ENCODE measurements at places on chromosomes 1 and 21.
A peak's percentile ranks its signal among the peaks of the same experiment; 100 is the strongest.

- no peak for DNase-seq
These were observed 193.1 kb upstream of the EDN2 start for GRCh38 chr1:41677620-41678019.

DNA sequence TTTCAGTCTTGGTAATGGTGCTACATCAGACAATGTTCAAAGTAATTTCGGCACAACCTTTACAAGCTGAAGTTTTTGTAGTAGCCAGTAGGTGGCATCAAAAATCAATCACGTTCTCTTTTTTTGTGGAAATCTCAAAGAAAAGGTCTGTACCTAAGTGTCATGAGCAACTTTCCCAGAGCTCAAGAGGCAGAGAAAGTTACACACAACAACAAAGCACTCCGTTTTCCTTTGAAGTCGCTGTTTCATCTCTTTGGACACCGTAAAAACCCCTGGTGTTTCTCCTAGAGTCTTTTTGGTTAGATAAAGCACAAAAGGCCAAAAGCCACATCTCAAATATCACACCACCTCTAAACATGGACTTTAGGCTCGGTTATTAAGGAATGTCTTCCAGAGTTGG, 131.6 kb downstream of the LHX8 start:
- peak; percentile 8 for DNase-seq

DNA sequence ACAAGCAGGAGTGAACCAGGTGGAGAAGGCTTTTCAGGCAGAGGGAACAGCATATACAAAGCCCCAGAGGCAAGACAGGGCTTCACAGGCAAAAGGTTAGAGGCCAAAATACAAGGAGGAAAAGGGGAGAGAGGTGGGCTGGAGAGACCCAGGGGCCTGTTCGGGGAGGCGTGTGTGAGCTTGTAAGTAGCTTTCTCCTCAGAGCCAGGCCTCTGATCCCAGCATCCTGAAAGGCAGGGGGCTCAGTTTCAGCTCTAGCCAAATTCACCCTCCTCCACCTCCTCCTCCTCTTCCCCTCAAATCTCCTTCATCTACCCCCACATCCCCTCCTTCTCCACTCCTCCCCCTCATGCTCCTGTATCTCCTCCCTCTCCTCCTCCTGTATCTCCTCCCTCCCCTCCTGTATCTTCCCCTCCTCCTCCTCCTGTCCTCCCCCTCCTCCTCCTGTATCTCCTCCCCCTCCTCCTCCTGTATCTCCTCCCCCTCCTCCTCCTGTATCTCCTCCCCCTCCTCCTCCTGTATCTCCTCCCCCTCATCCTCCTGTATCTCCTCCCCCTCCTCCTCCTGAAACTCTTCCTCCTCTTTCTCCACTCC, 148.6 kb downstream of the ST6GALNAC5 start:
- no peak for DNase-seq

GRCh38 chr1:174884038-174884437, 115.7 kb upstream of the CACYBP start:
- no peak for DNase-seq

DNA sequence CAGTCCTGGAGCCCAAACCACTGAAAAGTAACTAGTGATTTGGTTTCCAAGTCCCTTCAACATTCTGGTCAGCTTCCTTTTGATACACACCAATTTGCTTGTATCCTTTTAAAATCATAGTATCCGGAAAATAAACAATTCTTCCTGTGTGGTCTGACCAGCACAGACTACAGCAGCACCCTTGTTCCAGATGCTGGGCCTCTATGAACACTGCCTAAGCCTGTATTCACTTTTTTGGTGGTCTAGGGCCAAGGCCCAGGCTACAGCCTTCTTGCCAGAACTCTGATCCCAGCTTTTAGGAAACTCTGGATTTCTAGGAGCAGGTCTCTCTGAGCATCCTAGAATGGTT, 801 bp upstream of the DDAH1 start:
- DNase-seq: no peak

DNA sequence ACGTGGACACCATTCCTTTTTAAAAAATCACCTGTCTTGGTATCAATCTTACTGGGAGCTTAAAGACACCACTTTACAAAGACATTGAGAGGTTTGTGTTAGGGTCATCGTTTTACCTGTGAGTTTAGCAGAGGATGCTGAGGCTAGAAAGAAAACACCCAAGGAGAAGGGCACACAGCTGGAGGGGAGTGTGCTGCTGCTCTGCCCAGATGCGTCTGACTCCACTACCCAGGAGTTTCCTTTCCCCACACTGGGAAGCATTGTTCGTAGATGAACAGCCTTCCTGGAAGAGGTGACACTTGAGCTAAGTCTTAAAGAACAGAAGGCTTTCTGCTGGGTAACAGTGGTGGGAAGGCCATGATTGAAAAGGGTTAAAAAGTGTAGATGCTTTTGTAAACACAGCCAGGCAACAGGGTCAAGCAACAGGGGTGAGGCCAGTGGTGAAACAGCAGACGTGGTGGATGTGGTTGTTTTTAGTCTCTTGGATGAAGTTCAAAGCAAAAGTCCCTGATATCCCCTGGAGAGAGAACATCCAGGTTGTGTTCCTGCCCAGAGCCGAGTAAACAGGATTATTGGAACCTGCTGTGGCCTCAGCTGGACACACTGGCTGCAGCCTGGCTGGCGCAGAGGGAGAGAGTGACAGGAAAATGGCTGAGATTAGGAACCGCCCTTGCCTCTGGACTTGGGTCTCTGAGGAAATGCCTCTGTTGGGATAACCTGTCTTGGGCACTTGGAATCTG, 198.6 kb upstream of the JUN start:
- DNase-seq: peak; percentile 6

GRCh38 chr1:49389699-49390098, 613.0 kb upstream of the BEND5 start:
- no peak for DNase-seq

GRCh38 chr1:89794406-89794805, 26.4 kb upstream of the LRRC8D start:
- no peak for DNase-seq

- no peak for DNase-seq
These were observed 1963.0 kb downstream of the NCAM2 start for GRCh38 chr21:22961258-22961657.

DNA sequence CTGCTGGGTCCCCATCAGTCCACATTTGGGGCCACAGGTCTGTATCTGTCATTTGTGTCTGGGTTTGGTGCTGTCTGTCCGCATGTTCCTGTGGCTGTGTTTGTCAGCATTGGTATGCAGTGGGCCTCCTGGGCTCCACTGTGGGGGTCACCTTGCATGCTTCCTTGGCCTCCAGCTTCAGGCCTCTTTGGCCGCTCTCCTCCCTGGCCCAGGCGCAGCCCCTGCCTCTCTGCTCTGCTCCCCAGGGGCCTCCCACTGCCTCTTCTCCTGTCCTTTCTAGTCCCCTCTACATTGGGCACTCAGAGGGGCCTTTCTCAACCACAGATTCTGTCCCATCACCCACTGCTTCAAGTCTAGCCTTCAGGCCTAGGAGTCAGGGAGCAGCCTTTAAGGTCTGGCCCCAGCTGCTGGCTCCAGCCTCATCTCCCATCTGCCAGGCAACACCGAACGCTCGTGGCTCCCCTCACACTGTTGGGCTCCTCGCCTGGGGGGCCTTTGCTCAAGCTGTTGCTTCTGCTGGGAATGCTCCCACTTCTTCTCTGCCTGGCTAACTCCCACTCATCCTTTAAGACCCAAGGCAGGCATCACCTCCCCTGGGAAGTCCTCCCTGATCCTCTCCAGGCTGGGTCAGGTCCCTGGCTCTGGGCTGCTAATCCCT, 14.6 kb downstream of the ZNF362 start:
- DNase-seq: no peak

DNA sequence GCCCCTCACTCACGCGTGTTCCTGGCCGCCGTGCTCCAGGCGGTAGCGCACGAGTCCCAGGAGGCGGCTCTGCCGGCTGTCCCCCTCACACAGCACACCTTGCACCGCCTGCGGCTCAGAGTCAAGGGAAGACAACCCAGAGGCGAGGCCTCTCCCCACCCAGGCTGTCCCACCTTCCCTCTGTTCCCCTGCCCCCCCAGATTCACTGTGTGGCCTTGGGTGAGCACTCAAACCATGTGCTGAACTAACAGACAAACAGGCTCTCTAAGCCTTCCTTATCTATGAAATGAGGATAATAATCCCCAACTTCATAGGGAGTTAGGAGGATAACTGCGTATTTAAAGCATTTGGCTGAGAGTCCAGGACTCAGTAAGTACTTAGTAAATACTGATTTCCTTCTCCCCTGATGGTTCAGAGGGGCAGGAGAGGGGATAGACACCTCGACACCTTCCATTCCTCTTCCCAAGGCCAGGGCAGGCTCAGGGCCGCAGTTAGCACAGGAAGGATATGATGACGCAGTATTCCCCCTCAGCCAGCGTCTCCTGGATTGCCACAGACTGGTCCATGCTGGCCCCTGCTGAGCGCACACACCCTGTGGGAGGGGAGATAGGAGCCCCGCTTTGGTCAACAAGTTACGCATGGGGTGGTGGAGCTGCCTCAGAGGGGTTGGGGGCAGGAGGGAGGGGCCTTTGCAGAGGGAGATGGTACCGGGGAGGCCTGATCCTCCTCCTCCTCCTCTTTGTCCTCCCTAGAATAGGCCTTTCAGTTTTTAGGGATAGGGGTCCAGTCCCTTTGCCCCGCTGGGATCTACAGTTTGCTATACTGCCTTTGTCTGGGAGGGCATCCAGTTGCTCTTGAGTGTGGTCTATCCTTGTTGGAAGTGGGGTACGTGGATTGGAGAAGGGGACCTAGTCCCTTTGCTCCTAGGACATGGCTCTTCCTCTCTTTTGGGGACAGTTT, 830 bp downstream of the INPP5B start:
- no peak for DNase-seq

- DNase-seq: no peak
These were observed 41.5 kb downstream of the GALNT2 start for GRCh38 chr1:230108580-230108979.

- no peak for DNase-seq
These were observed 15.2 kb downstream of the RPAP2 start for GRCh38 chr1:92314024-92314423.

DNA sequence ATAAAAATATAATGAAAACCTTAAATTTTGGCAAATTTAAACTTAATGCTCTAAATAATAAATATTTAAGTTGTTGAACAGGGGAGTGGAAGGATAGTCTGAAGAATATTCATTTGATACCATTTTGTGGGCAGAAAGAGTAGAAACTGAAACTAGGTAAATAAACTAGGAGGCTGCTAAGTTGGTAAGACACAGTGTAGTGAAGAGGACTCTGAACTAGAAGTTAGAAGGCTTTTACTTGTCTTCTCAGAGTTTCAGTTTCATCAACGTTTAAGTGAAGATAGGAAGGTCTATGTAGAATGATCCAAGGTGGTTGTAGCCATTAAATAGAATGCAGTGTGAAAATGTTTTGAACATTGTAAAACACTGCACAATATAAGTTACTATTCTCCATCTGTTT, 516.9 kb downstream of the AMY1C start:
- no peak for DNase-seq

GRCh38 chr1:87682565-87682964, 353.9 kb downstream of the LMO4 start:
- DNase-seq: no peak

GRCh38 chr1:107195476-107195875, 54.6 kb downstream of the NTNG1 start:
- no peak for DNase-seq

- DNase-seq: no peak
These were observed 65.9 kb downstream of the PIK3CD start for GRCh38 chr1:9717193-9718005.

GRCh38 chr1:98919211-98919610, 85.5 kb downstream of the PLPPR5 start:
- DNase-seq: no peak

- DNase-seq: no peak
These were observed 300.3 kb upstream of the B3GALT2 start for GRCh38 chr1:193486671-193487229.

GRCh38 chr1:211511947-211512346, 20.0 kb upstream of the RD3 start:
- no peak for DNase-seq

DNA sequence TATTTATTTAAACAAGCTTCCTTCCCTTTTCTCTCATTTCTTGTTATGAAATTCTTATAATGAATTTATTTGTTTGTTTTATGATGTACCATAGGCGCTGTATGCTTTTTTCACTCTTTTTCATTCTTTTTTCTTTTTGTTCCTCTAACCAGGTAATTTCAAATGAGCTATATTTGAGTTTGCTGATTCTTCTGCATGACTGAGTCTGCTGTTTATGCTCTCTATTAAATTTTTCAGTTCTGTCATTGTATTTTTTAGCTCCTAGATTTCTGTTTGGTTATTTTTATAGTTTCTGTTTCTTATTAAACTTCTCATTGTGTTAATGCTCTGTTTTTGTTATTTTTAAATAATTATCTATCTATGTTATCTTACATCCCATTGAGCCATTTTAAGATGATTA, 232.4 kb downstream of the LHX8 start:
- no peak for DNase-seq

- DNase-seq: no peak
These were observed 3.5 kb downstream of the NIPAL3 start for GRCh38 chr1:24418898-24419628.

- no peak for DNase-seq
These were observed 35.0 kb downstream of the ACKR1 start for GRCh38 chr1:159239551-159240220.

DNA sequence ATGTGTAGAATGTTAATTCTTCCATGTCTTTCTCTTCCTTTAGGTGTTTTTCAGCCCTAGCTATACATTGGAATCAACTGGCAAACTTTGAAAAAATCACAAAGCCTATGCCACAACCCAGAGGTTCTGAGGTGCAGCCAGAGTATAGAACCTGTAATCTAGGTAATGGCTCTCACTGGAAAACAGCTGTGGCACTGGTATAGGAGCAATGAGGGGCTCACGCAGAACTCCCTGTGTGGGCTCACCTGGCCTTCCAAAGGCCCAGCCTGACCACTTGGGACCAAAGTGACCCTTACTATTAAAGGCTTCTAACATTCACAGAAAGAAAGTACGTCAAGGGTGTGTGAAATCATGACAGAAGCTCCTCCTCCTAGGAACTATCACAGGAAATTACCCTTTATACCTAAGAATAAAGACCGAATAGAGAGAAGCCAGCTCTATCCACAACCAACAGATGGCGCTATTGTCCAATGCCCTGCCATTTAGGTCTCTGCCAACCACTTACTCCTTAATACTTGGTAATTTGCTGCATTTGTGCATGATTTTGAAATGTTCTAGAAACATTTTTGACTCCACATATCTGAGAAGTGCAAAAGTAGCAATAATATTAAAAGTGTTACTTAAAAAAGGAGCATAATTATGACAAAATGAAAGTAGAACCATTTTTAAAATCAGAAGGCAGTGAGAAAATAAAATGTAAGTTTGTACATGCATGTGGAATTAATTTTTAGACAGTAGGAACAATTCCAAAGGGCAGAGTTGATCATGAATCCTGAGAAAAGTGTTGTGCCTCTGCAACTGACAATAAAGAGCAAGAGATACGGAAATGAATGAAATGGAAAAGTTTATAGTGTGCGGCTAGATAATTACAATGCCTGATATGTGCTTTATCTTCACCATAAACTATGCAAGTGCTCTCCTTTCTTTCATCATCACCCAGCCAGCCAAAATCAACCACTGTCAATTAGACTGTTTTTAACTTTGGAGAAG, 93.1 kb upstream of the HAO2 start:
- peak; percentile 47 for DNase-seq

- DNase-seq: no peak
These were observed 1.1 kb upstream of the SLC19A1 start for GRCh38 chr21:45543371-45543709.

All from NCI-H1930 (cell line).